ENCODE measurements at places on chromosomes 6 and 20. TPM values are rescaled to one million over a fixed set of nuclear protein-coding genes. Genes with fewer than 3 reads are reported as not detected.

GRCh38 chr6:163415620-163416556, 1.4 kb downstream of the QKI start:
- DNase-seq = peak; percentile 50

The CDYL gene
- 23.2 TPM for total RNA-seq

DNA sequence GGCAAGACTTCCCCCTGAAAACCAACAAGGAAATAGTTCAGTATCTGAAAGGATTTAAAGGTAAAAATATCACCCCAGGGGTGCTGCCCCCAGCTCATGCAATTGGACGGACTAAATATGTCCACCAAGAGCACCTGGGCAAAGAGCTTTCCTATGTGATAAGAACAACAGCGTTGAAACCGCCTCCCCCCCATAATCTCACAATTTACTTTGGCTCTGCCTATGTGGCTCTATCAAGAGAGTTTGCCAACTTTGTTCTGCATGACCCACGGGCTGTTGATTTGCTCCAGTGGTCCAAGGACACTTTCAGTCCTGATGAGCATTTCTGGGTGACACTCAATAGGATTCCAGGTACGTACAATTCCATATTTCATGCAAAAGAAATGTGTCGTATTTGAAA, 35.8 kb downstream of the GCNT2 start:
- DNase-seq = no peak

The FKBP1C gene
- total RNA-seq = 1.7 TPM

- DNase-seq = peak; percentile 41
These were observed 1.7 kb downstream of the APMAP start for GRCh38 chr20:24990810-24991252.

The GTSF1L gene
- not detected for total RNA-seq

All from RPMI7951 (cell line).